ENCODE measurements at places on chromosomes 1 and 21.

DNA sequence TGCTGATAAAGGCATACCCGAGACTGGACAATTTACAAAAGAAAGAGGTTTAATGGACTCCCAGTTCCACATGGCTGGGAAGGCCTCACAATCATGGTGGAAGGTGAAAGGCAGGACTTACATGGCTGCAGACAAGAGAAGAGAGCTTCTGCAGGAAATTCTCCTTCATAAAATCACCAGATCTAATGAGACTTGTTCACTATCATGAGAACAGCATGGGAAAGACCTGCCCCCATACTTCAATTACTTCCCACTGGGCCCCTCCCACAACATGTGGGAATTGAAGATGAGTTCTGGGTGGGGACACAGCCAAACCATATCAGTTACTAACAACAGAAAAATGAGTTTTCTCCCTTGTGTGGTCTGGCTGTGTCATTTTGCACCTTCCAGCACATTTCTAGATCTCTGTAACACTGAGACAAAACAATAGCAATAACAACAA, 741.4 kb downstream of the KCNT2 start:
- no peak for DNase-seq

DNA sequence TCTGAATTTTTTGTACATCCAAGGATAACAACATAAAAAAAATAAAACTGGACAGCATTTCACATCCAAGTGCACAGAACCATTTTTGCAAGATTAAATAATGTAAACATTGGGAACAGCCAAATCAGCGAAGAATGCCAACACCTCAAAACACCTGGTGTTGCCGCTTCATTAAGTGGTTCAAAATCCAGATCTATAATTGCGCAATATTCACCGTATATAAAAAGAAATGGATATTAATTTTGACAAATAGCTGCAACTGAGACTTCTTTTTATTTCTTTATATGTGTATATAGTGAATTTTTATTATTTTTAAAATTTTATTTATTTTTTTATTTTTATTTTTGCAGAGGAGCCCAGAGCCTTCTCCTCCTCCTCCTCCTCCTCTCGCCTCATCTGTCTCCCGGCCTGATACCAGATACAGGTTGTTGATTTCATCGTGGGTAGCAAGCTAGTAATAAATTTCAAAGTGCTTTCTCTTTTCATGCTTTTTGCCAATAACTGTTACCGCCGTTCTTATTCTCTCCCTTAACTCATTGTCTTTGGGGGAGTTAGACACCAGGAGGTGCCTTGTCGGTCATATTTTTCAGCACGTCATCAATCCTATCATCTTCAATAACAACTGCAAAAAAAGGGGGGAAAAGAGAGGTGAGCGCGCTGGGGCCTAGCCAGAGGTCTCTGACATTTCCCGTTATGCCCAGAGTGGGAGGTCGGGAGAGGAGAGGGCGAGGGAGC, 2.7 kb downstream of the CAMK2N1 start:
- no peak for DNase-seq

DNA sequence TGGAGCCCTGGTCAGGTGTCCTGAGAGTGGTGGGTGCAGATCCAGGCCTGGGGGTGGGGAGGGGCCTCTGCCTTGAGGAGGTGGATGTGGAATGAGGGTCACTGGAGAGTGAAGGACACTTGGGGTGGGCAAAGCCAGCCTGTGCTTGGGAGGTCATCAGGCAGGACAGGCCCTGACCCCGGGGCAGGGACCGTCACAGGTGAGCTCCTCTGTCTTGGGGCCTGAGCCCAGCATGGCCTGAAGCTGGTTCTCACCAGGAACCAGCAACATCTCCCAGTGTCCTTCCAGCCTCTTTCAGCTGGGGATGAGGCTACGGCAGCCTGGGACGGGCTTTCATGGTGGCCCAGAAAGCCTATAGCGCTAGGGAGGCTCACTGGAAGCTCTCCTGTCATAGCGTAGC, 831 bp upstream of the KRTAP10-2 start:
- DNase-seq, result no peak

GRCh38 chr1:207308451-207309190, 12.9 kb upstream of the CD55 start:
- DNase-seq, result no peak

DNA sequence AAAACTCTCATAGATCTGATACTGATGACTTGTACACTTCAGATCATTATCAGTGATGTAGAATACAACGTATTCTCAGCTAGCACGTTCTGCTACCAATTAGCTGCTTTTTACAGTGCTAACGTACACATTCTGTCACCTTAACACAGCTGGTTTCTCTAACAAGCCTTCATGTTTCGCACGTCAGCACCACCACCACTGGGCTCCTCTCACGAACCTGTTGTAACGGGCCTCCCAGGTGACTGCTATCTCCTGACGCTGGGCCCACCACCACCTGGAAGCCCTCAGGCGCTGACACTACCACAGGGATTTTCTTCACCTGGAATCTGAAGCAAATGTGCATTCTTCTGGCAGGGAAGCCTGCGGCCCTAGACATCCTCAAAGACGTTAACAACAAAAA, 19.8 kb downstream of the TOMM20 start:
- no peak for DNase-seq

GRCh38 chr1:241702442-241703373, 50.6 kb downstream of the WDR64 start:
- no peak for DNase-seq

DNA sequence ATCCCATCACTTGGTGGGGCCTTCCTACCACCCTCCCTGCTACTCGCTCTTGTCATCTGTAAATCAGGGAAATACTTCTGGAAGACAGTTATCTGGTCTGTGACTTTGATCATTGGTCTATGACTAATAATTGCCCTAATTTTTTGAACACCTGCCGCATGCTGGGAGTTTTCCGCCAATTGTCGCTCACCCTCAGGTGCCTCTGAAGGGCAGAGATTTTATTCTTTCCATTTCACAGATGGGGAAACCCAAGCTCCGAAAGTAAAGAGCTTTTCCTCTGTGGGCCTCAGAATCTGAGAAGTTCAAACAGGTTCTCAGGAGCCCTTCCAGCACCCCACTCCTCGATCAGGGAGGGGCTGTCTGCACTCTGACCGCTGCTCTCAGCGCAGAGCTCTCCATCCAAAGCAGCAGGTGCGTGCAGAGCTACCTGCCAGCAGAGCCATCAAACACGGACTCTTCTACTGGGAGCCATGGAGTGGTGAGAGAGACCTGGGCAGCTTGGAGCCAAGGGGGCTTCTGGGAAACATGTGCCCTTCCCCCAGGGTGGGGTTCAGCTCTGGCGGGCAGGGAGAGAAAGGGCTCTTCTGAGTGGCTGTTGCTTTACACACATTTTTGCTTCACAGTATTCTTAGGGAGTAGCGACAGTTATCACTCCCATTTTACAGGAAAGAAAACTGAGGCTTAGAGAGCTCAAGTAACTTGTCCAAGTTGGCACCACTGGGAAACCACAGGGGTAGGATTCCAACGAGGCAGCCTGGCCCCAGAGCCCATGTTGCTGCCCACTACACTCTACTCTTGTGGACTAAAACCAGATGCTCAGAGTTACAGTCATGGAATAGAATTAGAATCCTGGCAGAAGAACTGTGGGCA, 5.8 kb upstream of the RUNX3 start:
- no peak for DNase-seq

DNA sequence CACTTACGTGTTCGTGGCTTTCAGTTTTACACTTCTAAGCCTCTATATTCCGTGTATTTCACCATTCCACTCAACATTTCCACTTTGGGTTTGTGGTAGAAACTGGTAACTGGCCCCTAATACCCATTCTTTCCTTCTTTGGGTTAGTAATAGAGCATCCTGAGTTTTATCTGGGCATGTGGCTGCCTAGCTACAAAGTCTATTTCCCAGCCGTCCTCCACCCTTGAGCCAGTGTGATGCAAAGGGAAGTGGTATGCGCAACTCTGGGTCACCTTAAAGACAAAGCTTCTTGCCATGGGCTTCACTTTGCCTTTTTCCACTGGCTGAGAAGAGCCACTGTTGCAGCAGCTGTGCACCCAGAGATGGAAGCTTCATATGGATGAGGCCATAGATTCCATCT, 73.9 kb downstream of the LAMC2 start:
- DNase-seq, result no peak

DNA sequence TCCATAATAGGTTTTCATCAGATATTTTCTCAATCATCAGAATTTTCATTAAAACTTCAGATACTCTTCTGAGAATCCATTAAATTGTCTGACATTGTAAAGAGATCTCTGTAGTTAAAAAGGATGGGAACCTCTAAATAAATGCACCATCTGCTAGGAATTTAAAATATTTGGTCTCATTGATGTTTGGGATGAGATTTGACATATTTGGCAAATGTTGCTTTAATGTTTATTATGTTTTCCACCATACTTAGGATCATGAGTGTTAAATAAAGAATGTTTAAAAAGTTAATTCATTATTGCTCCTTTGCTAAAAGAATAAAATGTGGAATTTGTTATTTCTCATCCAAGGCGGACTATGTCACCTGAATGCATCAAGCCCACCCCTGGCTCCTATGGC, 85.5 kb upstream of the VANGL1 start:
- DNase-seq, result no peak

GRCh38 chr1:111127923-111128643, 11.8 kb downstream of the DRAM2 start:
- DNase-seq, result peak; percentile 68

GRCh38 chr1:28740118-28740517, 3.4 kb downstream of the YTHDF2 start:
- DNase-seq, result no peak

DNA sequence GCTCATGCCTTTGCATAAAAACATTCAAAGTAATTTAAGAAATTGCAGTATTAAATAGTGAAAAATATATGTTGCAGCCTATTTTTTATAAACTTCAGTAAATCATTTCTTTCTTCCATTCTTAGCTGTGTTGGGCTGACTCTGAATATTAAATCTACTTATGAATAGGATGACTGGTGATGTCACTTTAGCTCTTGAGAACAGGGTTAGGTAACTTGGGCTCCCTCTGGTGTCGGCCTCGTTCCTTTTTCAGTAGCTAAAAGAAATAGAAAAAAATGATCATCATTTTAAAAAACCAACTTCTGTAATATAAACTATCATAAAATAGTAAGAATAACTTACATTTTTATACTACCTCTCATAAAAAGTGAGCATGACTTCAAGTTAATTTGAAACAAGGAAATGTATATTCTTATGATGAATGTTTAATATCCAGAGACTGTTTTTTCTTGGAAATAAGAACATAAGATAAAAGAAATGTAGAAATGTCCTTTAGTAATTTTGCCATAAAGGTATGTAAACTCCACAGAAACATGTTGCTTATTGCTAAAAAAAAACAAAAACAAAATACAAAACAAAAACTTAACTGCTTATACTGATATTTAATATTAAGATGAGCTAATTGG, 26.8 kb upstream of the NCAM2 start:
- DNase-seq, result no peak

DNA sequence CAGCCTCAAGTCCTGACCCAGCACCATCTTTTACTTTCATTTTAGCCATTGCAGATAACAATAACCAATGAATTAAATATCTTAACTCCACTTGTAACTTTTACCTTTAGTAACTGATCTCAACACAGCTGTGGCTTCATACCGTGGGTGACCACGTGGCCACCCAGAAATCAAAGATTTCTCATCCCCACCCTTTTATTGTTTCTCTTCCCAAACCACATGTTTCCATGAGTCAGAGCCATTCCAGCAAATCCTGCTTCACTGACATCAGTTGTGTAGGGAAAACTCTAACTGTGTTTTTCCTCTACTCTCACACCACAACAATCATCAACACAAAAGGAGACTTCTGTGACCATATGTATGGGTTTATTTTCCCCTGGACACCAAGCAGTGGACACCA, 25.1 kb upstream of the BRDT start:
- DNase-seq, result no peak

DNA sequence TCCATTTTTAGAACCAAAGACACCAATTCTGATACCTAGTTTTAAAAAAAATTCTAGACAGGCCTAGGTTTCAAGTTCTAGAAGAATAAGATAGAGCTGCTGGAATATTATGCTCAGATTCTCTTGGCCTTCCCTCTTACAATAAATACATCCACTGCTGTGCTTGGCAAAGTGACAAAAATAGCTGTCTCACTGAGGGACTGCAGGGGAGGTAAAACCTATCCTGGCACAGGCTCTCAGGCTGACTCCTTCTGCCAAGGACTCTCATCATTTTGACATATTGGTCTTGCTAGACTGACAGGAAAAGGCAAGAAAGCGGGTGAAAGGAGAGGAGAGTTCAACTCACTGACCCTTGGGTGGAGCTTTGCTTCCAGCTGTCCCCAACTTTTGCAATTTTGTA, 197.0 kb upstream of the LHX8 start:
- no peak for DNase-seq

- DNase-seq, result no peak
Measured at GRCh38 chr21:34576041-34576511, 38.8 kb downstream of the RCAN1 start.

DNA sequence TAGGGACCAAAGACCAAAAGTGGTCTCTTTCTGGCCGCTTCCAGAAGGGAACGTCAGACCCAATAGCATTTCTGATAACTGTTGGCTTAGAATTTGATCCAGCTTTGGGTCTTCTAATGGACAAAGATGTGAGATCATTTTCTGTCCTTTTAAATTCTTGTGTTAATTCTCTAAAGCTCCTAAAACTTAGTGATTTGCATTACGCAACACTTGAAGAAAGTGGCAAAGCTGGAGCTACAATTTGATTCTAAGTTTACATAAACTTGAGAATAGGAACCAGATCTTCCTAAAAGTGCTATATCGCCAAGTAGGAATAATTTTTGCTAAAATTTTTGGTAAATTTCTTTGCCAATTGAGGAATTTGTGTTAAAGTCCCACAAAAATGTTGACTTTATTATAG, 21.6 kb upstream of the PLA2G4A start:
- DNase-seq, result no peak

- no peak for DNase-seq
Measured at GRCh38 chr1:148166558-148167492, 14.7 kb upstream of the NBPF11 start.

GRCh38 chr1:192951691-192952460, 107.3 kb downstream of the UCHL5 start:
- peak; percentile 49 for DNase-seq

- no peak for DNase-seq
Measured at GRCh38 chr1:185917646-185918045, 183.5 kb downstream of the HMCN1 start.

DNA sequence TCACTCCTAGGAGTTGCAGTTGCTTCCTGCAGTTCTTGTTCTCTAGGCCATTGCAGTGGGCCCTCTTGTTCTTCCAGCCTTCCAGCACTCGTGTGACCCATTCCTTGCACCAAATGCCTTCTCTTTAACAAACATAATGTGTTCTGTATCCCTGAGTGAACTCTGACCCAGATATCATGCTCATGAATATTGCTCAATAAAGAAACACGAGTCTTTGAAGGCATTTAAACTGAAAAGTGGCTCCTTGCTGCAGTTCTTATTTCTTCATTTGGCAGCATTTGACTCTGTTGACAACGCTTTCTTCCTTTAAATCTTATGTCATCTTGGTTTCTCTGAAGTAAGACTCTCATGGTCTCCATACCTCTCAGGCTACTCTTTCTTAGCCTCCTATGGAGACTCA, 100.7 kb upstream of the PDE4B start:
- no peak for DNase-seq

- DNase-seq, result no peak
Measured at GRCh38 chr1:204045430-204045829, 27.5 kb upstream of the SOX13 start.

Measured in GM06990 (cell line).